Left kidney (tissue), 8 donors: ENCODE measurements at places on chromosomes 1 and 21. TPM values are rescaled to one million over a fixed set of nuclear protein-coding genes. Genes with fewer than 3 reads are reported as not detected.

Gene SPATA45
- 0.75 TPM for polyA plus RNA-seq

Gene ZBTB7B
- polyA plus RNA-seq: 11.5 TPM

Gene CYP4A22
- 8.2 TPM for polyA plus RNA-seq

Gene ADCY10
- 0.83 TPM for polyA plus RNA-seq

Gene AADACL4
- 1.8 TPM for polyA plus RNA-seq

Gene ICOSLG
- 7.3 TPM for polyA plus RNA-seq

Gene ST6GALNAC5
- 3.0 TPM for polyA plus RNA-seq

Gene LYST
- 13.9 TPM for polyA plus RNA-seq

- no peak for DNase-seq
These were observed 17.0 kb downstream of the C1orf159 start for GRCh38 chr1:1098681-1099421.

- no peak for DNase-seq
These were observed 44.4 kb downstream of the VAV3 start for GRCh38 chr1:107920561-107920960.

GRCh38 chr1:172273647-172274396 is 146.7 kb upstream of the C1orf105 start:
- no peak for DNase-seq

DNA sequence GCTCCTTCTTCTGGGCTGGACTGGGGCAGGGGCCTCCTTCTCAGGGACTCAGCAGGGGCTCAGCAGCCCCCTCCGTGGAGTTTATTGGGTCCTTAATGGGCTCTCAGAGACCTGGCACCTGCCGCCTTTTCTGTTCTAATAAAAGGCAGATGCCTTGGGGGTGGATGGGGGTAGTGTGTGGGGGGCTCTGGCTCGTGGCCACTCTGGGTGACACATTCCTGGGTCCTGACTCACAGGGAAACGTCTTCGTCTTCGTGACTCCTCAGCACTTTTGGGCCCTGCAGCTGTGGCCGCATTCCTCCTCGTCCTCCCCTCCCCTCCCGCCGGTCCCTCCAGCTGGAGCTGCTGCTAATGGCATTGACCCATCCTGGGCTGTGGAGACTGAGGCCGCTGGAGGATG is 107.8 kb upstream of the WNT4 start:
- DNase-seq: no peak

- no peak for DNase-seq
These were observed 85.9 kb downstream of the PGM1 start for GRCh38 chr1:63679076-63679475.

DNA sequence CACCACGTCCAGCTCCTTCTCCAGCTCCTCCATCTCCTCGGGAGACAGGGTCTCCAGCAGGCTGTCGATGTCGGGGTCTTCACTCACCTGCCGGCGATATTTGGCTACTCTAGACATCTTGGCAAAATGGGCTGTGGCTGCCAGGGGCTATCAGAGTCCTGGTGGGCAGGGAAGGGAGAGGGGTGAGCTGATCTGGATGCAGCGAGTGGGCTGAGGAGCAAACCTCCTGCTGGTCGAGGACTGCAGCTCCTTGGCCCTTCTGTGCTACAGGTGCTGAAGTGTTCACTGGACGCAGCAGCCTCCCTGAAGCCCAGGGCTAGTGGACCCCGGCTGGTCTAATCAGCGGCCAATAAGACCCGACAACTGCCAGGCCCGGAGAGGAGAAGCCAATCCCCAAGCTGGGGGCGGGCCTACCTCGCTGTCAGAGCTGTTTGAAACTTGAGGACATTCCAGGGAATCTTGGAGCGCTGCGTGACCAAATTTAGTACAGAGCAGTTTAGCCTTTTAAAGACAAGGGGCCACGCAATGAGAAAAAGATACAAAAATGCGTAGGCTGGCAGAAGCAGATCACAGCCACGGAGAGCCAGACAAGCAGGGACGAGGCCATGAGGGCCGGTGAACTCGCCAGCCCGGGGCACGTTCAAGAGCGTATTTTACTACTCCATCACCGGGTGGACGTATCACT is at the start of gene LMOD1:
LMOD1 (minus strand) TSS at position 325 of the 685 bp plus-strand sequence; CDS start at position 117, 208 bp downstream.
- DNase-seq: peak; percentile 94

- no peak for DNase-seq
These were observed 129.4 kb downstream of the PPIAL4G start for GRCh38 chr1:148353461-148354283.

DNA sequence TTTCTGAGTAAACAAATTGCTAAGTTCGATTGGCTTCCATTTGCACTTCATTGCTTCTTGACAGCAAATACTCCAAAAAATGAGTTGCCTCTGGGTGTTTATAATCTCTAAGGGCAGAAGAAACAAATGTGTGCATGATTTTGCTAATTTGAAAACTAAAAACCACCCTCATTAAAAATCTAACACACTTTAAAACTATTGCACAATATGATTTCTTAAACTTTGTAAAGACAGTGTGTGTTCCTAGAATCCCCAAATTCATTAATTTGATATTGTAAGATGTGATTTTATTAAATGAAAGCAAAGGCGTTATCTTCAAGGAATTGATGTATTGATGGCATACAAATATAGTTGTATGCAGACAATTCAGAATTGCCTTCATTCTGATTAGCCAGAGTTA is 350.9 kb downstream of the OLFM3 start:
- no peak for DNase-seq

DNA sequence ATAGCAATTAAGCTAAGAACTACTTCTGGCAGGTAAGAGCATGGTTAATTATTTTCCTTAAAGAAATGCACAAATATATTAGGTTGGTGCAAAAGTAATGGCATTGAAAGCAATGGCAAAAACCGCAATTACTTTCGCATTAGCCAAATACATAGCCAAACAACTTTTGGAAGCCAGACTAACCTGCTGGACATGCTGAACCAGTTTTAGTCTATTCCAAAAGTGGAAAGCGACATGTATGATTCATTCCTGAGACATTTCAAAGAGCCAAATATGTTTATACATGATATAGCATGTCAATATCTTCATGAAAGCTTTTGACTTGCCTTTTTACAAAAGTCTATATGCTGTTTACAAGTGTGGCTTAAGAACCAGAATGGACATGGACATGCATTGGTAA is 23.4 kb upstream of the DR1 start:
- DNase-seq: peak; percentile 13

DNA sequence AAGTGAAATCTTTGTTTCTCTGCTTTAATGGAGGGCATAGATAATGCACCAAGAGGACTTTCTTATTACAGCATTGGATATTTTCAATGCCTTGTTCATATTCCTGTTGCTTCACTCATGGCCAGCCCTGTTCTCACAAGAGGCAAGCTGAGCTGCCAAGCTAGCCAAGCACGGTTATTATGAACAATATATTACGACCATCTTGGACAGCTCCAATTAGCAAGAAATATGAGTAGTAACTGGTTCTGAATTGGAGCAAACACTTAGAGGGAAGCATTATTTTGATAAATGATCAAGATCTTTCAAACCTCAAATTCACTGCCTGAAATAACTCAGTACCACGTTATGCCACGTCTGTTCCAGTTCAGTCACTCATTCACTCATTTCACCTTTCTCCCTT is 159.8 kb downstream of the SETD4 start:
- DNase-seq: no peak

GRCh38 chr1:40798366-40799281 is 15.0 kb downstream of the KCNQ4 start:
- DNase-seq: no peak

DNA sequence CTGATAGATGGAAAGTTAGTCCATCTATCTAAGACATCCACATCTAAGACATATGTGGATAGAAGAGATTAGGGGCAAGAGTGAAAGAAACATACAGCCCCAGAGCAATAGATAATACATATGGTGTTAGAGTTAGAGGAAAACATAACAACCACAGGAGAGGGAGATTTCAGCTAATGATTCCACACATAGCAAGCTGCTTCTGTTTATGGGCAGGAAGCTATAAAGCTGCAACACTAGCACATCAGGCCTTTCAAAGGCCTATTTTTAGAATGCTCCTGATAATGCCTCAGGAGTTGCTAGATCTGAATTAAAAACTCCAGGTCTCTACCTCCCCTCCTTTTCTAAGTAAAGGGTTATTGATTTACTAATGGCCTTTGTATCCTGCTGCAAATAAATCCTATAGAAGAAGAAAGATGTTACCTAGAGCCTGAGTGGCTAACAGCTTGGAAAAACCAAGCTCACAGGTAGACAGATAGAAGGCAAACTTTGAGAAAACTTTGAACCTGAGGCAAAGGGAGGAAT is 36.1 kb downstream of the BRINP2 start:
- DNase-seq: no peak

DNA sequence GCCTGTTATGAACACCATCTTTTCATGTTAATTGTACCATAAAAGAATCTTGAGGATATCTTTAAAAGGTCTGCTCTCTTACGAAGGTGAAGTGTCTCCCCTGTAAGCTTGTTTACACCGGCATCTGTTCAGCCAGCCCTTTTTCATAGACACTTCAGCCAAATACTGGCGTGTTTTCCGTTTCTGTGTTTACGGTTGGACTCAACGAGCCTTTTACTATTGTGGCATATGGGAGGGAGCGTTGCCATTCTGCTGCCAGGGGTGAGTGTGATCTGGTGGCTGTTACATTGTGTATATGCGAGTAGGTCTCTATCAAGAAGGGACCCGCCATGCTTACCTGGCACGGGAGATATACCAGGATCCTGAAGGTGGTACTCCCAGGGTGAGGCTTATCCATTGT is 433.8 kb downstream of the CAMTA1 start:
- no peak for DNase-seq

GRCh38 chr1:30317921-30318320 is 405.5 kb downstream of the MATN1 start:
- no peak for DNase-seq

DNA sequence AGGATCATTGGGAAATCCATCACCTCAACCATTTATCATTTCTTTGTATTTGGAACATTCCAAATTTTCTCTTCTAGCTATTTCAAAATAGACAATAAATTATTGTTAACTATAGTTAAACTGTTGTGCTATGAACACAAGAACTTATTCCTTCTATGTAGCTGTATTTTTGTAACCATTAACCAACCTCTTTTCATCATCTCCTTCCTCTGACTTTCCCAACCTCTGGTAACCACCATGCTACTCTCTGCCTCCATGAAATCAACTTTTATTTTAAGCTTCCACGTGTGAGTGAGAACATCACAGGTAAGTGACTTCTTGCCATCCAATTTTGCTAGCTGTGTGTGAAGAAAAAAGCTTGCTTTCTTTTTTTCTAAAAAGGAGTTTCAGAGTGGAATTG is 418 bp downstream of the IFI44L start:
- no peak for DNase-seq

DNA sequence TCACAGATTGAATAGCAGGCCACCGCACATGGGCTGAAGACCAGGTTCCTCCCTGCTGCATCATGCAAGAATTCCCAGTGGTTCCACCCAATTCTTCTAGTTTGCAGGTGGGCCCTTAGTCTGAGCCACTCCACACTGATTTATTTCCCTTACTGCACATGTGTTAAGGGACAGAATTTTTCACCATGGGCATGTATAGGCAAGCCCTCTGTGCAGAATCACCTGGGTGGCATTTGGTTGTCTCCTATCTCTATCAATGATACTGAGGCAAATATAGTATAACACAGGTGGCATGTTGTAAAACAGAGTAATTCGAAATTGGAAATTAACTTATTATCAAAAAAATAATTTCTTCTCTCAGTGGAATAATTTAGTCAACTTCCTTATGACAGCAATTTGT is 1892.4 kb downstream of the NCAM2 start:
- no peak for DNase-seq

DNA sequence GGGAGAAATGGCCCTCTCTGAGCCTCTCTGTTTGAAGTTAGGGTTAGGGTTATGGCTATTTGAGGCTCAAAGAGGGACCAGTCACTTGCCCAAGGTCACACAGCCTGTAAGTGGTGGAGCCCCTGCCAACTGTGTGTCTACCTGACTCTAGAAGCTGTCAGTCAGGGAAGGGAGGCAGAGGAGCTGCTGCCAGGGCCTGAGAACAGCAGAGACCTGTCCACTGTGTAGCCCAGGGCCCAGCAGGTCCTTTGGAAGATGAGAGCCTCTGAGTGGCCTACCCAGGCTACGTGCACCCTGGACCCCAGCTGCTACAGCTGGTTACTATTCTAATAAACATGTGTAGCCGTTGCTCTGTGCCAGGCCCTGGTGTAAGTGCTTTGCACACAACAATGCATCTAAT is 15.1 kb upstream of the EDN2 start:
- DNase-seq: no peak

DNA sequence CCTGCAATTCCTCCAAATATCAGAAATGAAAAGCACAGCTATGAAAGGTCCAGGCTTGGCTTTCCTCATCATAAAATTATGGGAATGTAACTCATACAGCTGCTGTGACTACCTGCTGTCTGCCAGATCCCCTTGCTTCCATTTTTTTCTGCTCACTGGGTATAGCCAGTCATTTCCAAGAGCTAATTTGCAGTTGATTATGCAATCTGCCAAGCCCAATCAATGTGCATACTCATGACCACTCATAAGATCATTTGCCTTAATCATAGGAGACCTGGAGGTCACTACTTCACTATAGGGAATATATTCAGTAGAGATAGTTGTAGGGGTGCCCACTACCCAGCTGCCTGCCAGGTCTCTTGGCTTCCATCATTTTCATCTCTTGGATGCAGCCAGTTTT is 417.7 kb upstream of the ZRANB2 start:
- DNase-seq: no peak

DNA sequence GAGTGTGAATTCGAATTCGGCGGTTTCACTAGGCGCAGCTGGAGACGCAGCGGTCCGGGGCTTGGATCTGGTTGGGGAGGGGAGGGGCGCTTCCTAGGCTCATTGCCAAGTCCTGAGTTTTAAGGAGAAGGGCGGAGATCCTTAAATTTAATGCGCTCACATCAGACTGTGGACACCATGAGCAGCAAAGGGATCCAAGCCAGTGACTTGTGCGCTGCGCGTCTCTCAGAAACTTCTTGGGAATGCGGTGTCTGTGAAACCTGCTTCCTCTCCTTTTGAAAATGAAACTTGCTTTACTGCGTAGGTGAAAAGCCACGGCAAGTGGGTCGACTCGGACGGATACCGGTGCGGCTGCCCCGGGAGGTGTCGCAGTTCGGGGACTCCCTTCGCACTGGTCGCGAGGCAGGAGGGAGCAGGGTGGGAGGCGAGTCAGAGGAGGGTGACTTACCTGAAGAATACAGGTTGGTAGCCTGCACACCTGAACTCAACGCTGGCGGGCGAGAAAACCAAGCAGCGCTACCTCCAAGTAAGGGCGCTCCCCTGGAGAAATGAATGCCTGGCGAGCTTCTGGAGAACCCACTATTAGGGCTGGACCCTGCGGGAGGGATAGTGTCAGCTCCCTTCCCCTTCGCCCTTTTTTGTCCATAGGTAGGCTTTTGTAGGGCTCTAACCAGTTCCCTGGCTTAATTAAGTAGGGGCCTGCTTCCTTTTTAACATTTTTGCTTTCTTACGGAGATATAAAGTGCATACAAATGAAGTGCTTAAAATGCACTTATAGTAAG is 992 bp downstream of the TENT5C start:
- peak; percentile 55 for DNase-seq

- DNase-seq: peak; percentile 11
These were observed 1.5 kb upstream of the POU2F1 start for GRCh38 chr1:167219194-167219593.
